ENCODE measurements at places on chromosomes 4 and X.

DNA sequence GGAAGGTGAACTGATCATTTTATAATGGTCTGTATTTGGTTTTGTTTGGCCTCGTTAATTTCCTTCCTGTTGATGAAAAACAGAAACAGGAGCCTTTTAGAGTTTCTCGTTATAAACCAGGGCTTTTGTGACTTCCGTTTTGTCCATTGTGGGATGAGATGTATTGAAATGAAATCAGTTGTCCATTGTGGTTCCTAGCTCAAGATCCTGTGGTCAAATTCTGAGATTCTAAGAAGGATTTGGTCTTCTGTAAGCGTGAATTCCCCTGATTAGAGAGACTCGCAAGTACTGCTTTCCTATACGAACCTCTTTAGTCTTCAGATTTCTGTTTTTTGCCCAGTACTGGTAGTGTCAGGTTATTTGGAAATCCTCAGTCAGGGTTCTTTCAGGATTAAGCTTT, 101.7 kb downstream of the RAPGEF2 start:
- DNase-seq, result no peak

DNA sequence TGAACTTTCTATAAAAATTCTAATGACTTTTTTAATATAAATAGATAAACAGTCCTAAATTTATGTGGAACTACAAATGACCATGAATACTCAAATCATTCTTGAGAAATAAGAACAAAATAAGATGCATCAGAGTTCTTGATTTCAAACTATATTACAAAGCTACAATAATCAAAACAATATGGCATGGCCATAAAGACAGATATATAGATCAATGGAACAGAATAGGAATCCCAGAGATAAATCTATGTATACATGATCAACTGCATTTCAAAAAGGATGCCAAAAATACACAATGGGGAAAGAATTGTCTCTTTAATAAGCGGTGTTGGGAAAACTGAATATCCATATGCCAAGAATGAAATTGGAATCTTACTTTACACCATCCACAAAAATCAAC, 98.4 kb upstream of the IL15 start:
- DNase-seq, result no peak

DNA sequence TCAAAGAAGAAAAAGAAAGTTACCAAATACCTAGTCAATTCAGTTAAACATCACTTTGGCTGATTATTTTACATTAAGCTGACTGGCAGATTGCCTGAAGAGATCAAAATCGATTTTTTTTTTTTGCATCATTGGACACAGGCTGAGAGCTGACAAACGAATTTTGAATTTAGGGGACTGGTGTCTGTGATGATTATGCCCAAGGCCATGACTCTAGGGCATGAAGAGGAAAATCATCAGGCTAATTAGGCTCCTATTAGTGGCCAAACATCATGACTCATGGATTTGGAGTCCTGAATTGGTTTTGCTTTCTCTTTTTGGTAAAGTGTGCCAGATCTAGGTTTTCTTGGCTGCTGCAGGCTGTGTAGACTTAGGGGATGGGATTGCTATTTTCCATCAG, 829.3 kb upstream of the LCORL start:
- no peak for DNase-seq

- DNase-seq, result no peak
These were observed 8.8 kb downstream of the INTU start for GRCh38 chr4:127641524-127641923.

- no peak for DNase-seq
These were observed 18.0 kb upstream of the TMSB4X start for GRCh38 chrX:12956704-12957534.

DNA sequence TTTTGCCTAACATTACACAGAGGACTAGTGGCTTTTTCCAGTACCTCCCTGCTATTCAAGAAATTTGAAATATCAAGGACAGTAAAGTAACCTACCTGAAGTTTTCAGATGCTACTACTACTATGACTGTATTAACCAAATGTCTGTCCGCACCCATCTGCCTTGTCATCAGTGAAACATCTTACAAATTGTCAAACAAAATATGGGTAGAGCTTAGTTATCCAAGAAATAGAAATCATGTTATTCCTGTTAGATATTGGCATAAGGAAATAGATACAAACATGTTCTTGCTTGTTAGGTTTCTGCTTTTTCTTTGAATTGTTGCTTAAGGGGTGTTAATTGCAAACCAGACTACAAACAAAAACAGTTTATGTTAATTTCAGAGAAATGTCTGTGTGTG, 63.9 kb downstream of the PLS3 start:
- DNase-seq, result no peak

DNA sequence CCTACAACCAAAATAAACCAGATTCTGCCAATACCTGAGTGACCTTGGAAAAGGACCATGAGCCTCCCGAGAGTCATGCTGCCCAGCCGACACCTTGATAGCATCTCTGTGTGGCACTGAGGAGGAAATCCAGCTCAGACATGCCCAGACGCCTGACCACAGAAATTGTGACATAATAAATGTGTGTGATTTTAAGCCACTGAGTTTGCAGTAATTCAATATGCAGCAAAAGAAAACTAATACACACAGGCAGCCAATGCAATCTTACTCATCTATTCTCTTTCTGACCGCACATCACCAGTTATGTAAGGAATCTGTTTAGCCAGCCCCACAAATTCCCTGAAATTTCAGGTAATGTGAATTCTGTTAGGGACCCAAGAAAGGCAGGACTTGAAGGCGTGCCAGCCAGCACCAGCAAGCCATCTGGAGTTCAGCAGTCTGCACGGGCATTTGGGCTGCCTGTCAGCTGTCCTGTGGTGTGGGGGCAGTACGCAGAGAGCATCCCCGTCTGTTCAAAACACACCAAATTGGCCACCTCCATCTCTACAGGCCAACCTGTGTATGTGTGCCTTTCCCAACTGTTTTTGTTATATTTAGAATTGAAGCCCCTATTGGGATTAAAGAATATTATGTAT, 176.4 kb downstream of the NLGN4X start:
- DNase-seq, result no peak

DNA sequence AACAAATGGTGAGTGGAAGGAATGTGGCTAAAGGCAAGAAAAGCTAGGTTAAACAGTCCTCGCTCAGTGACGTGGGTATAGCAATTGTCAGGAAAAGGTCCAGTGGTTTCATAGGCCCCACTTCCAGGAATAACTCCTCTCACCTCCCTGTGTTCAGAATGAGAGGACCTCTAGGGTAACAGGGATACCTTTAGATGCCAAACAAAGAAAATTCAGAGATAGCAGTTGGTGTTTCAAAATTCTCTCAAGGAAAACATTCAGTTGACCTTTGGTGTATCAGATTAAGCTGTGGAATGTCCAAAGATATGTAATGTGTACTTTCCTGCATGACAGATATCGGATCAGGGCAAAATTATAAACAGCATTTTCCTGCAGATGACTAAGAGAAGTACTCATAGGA, 155.9 kb downstream of the ARHGAP6 start:
- DNase-seq, result no peak

- no peak for DNase-seq
These were observed 67.2 kb downstream of the MAP3K15 start for GRCh38 chrX:19448077-19448476.

DNA sequence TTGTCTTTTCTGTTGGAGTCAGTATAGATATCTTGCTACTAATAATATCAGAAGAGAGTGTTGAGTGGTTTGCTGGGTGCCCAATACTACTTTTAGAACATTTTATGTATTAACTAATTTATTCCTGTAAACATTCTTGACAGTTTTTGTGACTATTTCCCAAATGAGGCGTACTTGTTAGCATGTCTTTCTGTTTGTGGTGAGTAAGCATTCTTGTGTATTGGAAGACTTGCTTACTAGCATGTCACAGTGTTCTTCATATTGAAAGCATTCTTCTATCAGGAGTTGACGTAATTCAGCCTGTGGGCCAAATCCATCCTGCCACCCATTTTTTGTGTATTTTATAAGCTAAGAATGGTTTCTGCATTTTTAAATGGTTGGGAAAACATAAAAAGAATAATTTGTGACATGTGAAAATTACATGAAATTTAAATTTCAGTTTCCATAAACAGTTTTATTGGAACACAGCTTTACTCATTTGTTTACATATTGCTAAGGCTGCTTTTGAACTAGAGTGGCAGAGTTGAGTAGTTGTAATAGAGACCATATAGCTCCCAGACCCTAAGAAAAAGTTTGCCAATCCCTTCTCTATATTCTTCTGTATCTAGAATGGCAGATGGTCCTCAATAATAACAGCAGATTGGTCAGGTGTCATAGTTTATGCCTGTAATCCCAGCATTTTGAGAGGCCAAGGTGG, 20.4 kb downstream of the REPS2 start:
- DNase-seq, result no peak

DNA sequence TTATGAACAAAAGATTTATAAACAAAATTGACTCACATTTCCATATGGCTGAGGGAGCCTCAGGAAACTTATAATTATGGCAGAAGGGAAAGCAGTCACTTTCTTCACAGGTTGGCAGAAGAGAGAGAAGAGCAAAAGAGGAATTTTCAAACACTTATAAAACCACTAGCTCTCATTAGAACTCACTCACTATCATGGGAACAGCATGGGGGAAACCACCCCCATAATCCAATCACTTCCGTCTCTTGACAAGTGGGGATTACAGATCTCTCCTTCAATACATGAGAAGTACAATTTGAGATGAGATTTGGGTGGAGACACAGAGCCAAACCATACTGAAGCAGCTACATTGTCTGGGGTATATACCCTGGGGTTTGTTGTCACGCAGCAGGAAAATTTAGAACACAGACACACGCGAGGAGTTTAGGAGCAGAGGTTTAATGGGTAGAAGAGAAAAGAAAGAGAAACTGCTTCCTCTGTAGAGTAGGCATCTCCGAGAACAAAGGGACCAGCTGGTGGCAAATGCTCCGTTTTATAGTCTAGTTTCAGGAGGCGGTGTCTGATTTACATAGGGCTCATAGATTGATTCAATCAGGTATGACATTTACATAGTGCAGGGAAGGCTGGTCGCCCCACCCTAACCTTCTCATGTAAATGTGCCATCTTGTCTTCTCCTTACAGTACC, 2277.7 kb upstream of the AGA start:
- no peak for DNase-seq

DNA sequence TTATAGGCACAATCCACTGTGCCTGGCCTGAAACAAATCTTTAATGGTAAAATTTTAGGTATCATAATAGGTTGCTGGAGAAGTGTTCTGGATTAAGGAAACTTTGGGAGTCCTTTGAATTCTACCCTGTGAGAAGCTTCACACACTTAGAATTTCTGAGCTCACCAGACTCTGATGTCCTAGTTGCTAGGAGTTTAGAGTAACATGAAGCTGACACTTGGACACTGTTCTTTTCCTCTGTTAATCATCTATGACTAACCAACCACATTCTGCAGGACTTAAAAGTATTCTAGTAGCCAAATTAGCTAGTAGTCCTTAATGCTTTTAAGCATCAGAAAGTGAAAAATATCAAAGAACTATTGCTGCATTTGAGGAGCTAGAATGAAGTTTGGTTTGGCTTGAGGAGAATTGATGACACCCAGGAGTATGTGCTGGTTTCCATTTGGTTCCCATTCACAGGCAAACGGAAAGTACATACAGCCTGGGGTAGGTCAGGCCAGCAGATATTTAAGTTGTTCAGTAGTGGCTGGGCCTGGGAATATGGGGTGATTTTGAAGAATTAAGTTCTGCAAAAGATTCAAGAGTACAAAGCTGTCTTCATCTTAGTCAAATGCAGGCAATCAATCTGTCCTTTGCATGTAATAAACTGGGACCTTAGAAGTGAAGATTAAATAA, 38.8 kb upstream of the IGFBP7 start:
- DNase-seq, result no peak

- DNase-seq, result no peak
These were observed 437.5 kb upstream of the BOD1L1 start for GRCh38 chr4:14064984-14065383.

- DNase-seq, result no peak
These were observed 92.7 kb downstream of the HHIP start for GRCh38 chr4:144738649-144739048.

DNA sequence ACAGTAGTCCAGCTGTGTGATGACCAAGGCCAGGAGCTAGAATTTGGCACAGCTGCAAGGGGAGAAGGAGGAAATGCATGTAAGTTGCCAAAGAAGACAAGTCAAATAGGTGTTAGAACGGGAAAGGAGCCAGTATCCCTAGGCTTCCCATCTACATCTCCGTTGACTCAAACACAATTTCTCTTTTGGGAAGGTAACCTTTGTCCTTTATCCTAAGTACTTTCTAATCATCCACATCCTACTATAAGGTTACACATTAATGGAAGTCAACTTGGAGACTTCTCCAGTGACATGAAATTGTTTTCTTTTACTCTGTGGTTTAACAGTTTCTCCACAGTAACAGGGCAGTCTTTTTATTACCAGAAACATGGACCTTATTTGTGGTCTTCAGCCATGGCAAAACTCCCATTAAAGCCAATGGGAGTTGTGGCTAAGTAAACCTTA, 620.0 kb downstream of the ANKRD50 start:
- DNase-seq, result no peak

DNA sequence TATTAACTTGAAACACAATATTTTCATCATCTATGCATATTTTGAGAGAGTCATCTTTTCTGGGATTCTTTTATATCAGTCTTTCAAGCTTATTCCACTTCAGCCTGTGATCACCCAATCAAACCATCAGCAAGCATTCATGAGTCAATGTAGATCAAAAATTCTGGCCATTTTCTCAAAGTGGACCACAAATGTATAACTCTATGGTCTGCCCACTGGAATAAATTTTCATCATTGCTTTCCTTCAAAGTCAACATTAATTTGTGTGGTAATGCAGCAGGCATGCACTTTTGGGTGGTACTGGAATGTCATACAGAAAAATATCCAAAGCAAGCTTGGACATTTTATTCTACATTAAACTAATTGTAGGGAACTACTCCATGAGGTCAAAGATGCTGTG, 1013.0 kb downstream of the STIM2 start:
- DNase-seq, result no peak
